Left renal pelvis (tissue), 4 donors: ENCODE measurements at places on chromosomes 3 and 15. TPM values are rescaled to one million over a fixed set of nuclear protein-coding genes. Genes with fewer than 3 reads are reported as not detected.

GABRB3 gene
- 7.3 TPM for polyA plus RNA-seq

GRCh38 chr3:191244242-191244867, 45.3 kb downstream of the OSTN start:
- no peak for DNase-seq

RTP4 gene
- polyA plus RNA-seq: 1.3 TPM

DNA sequence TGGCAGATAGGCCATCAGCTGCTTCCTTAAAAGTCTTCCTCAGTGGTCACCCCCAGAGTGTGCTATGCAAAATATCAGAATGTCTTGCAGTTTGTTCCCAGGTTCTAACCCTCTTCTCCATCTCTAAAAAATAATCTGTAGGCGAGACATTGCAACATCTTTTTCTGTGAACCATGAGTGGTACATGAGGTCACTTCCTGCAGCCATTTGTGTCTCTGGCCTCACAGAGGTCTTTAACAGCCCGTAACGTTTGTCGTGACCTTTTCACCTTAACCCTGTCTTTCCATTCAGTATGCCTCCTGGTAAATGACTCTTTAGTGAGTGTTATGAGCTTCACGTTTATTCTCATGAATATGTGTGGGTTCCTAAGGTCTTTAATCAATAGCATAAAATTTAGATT, 145.4 kb downstream of the KLHL25 start:
- no peak for DNase-seq

RPL4 gene
- polyA plus RNA-seq: 3,651 TPM

GRCh38 chr15:73134196-73134595, 81.9 kb downstream of the NEO1 start:
- no peak for DNase-seq

GRCh38 chr15:78507831-78508160, 419 bp downstream of the HYKK start:
- no peak for DNase-seq

DNA sequence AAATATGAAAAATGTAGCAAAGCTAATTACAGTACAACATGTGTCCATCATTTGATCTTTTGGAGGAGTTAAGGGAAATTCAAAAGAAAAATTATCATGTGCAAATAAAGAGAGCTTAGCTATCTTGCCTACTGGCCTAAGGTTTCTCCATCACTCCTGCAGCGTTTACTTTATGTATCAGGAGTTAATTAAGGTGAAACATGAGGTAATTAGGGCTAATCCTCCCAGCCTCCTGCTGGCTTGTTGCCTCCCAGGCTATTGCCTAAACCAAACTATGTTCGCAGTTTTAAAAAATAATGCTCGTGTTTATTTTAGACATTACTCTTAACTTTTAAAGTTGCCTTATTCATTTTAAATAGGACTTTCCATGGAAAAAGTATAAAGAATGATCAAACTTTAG, 367.5 kb downstream of the ROBO2 start:
- no peak for DNase-seq

DNA sequence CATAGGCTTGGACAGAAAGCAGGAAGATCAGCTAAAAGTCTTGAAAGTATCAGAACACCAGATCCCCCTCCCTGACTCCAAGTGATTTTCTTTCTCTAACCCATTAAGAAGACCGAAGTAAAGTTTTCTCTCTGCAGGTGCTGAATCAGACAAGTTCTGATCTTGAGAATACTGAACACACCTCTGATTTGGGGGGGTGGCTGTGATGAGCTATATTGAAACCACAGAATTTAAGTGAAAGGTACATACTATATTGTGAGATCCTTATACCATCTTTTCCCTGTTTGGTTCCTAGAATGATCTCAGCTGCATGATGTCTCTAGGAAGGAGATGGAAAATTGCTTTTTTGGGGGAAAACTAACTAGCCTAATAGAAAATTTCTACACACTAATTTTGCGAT, 196.0 kb downstream of the DIPK2A start:
- no peak for DNase-seq
